Stimulated activated CD8-positive, alpha-beta memory T cell treated with anti-CD3 and anti-CD28 coated beads, Interleukin-7, amount 100 ng/mL, for 24 hours (primary cell): ENCODE measurements at places on chromosomes 5 and 9.

- DNase-seq, result no peak
Observed at GRCh38 chr9:135269912-135270830, 182.7 kb downstream of the OLFM1 start.

DNA sequence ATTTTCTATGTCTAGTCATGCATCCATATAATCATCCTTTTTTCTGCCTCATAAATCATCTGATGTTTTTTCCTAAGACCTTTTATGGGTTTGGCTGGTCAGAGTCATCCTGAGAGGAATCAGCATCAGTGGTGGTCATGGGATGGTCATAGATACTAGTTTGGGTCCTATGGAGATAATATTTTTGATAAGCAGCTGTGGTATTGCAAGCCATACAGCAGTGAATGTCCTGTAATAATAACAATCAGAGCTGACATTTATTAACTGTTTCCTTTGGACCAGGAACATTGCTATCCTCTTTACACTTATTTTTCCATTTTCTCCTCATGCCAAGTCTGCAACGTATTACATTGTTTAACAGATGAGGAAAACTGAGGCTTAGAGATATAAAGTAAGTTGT lies 83.1 kb downstream of the TEX10 start:
- no peak for DNase-seq

DNA sequence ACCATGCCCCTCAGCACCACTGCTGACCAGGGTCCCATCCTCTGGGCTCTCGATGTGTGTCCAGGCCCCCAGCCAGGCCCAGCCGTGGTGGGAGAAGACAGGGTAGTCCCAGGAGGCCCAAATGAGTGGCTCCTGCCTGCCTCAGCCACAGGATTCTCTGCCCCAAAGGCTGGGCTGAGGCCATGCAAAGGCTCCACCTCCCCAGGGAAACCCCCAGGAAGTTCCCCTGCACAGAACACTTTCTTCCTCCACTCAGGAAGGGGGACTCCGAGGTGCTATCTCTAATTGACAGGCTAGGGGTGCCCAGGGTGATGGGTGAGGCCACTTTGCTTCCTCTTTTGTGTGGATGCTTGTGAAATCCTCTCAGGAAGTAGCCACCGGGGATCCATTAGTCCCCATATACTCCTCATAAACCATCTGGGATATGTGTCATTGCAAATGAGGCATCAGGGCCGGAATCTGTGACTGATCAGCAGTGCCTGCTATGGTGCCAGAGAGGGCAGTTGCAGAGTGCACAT lies 23.1 kb upstream of the TDRD7 start:
- no peak for DNase-seq

- no peak for DNase-seq
Observed at GRCh38 chr5:180047667-180048066, 23.9 kb downstream of the RNF130 start.

- DNase-seq, result no peak
Observed at GRCh38 chr5:163190283-163190682, 247.1 kb upstream of the CCNG1 start.

DNA sequence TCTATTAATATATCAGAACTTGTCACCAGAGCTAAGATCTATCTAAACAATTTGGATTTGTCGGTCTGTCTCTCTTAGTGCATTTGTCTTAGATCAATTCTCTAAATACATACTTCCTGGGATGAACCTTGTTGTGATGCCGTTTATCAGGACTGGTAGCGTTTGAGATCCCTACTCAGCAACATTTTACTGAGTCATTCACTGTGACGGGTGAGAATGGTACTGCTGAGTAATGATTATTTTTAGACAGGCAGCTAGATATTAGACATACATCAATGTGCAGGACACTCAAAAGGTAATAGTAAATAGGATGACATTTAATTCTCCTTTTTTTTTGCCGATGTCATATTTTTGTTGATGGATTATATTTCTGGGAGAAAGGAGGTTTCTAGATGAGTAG lies 209.0 kb downstream of the CSNK1G3 start:
- DNase-seq, result no peak

GRCh38 chr9:133477992-133478850 lies 678 bp downstream of the SLC2A6 start:
- no peak for DNase-seq

- DNase-seq, result no peak
Observed at GRCh38 chr5:65858316-65858715, 68.1 kb upstream of the ERBIN start.

DNA sequence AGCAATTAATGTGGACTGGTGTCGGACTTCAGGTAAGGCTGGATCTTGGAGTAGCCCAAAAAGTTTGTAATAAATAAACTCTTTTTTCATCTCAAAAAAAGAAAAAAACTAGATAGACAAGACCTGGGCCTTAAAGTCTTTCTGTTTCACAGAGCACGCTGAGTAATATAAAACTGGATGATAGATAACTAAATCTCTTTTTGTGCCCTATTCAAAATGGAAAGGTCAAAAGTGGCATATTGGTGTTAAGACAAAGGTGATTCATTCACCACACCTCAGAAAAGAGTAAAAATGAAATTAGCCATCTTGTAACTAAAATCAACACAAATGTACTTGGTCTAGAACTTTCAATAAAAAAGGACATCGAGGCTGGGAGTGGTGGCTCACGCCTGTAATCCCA lies 30.3 kb upstream of the RFK start:
- DNase-seq, result no peak

DNA sequence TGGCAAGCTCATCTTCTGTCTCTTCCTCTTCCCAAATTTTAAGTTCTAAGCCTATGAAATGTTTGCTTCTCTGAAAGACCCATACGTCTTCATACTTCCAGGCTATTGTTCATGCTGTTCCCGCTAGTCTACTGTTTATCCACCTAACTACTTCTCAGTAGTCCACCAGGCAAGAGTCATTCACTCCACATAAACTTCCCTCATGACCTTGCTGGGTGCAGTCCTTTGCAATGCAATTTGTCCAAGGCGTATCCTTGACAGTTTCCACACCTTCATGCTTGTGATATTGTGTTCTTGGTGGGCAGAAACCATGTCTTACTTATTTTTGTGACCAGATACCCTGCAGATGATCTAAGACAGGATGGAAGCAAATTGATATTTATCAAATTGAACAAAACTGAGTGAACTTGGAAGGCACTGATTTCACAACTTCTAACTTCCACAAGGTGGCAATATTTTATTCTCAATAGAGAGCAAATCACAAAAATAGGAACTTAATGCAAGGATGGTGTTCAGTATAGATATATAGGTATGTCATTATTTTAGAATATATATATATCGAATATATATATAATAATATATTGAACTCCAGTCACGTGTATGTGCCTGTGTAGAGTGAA lies 30.3 kb downstream of the TYRP1 start:
- DNase-seq, result no peak

GRCh38 chr9:134356496-134357470 lies 30.5 kb downstream of the RXRA start:
- DNase-seq, result no peak

DNA sequence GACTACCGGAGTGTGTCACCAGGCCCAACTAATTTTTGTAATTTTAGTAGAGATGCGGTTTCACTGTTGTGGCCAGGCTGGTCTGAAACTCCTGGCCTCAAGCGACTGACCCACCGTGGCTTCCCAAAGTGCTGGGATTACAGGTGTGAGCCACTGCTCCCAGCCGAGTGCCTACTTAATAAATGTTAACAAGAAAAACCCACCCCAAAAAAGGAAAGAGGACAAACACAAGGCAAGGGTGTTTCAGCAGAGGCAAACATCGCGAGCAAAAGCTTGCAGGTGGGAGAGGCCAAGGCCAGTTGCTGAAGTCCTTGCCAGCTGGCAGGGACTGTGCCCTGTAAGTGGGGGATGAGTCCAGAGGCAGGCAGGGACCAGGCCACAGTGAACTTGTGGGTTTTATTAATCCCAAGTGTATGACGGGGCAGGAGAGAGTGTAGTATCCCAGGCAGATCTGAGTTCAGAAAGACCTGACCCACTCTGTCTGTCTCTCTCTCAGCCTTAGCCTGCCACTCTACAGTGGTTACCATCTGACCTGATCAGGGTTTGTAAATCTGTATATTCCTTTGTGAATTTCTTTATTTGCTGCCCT lies 6.4 kb upstream of the FPGS start:
- DNase-seq, result no peak

GRCh38 chr9:7137571-7137970 lies 379.8 kb downstream of the KDM4C start:
- DNase-seq, result no peak

GRCh38 chr9:89788434-89788833 lies 183.6 kb downstream of the GADD45G start:
- no peak for DNase-seq

GRCh38 chr9:20948703-20949102 lies 82.7 kb downstream of the HACD4 start:
- DNase-seq, result no peak
